Mesendoderm (in vitro differentiated cells): ENCODE measurements at places on chromosomes 12 and 14.

DNA sequence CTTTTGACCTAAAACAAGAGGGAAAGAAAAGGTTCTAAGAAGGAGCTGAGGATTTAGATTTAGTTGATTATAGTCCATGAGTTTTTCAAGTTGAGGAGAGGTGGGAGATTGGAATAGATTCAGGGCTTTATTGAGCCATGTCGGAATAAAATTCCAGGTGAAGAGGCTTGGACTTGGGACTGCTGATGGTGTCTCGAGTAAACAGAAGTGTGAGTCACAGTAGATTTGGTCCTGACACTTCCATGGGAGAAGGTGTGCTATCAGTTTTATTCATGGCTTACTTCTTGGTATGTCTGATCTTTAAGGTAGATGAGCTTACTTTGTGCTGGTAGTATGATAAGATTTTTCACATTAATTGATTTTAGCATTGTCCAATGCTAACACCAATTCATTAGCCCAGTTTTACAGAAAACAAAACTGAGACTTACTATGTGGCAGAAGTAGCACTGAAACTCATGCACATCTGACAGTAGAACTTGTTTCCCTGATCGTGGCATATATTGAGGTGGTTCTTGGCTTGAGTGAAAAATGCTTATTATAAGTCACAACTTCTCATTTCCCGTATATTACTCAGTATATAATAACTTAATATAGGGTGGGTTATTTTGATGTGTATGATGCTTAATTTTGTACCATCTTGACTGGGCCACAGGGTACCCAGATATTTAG, 172.4 kb upstream of the IGF1 start:
- no peak for DNase-seq
- no peak overlapping the region for H3K27ac ChIP-seq
- H3K27me3 ChIP-seq, result no peaks in the 10 kb centered on the region
- no peaks in the 10 kb centered on the region for H3K4me1 ChIP-seq
- no peak overlapping the region for H3K4me3 ChIP-seq
- H3K36me3 ChIP-seq, result no peaks in the 10 kb centered on the region

GRCh38 chr12:50988051-50988450, 35.7 kb downstream of the HIGD1C start:
- peaks cover 8% of the 10 kb centered on the region for H3K36me3 ChIP-seq
- H3K27me3 ChIP-seq, result no peaks in the 10 kb centered on the region
- no peak overlapping the region for H3K27ac ChIP-seq
- H3K4me3 ChIP-seq, result no peak overlapping the region
- H3K4me1 ChIP-seq, result no peaks in the 10 kb centered on the region
- no peak for DNase-seq

GRCh38 chr12:47715877-47716548, 9.3 kb downstream of the ENDOU start:
- H3K4me1 ChIP-seq, result no peaks in the 10 kb centered on the region
- no peaks in the 10 kb centered on the region for H3K36me3 ChIP-seq
- no peak overlapping the region for H3K27ac ChIP-seq
- H3K4me3 ChIP-seq, result no peak overlapping the region

GRCh38 chr14:61296151-61296550, 15.0 kb upstream of the TMEM30B start:
- H3K27ac ChIP-seq, result no peak overlapping the region
- peaks cover 2% of the 10 kb centered on the region for H3K4me1 ChIP-seq
- no peak for DNase-seq

DNA sequence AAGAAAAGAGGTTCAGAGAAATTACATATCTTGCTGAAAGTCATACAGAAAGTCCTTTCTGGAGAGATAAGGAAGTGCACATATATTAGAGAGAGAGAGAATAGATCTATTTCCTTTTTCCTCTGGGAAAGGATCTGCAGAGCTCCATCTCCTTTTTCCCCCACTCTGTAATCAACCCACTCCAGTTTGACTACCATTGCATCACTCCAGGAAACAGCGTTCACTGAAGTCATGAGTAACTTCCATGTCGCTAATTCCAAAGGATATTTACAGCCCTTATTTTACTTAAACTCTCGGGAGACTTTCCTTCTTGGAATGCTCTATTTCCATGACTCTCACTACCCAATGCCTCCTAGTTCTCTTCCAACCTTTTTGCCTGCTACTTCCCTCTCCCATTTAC, 72.5 kb upstream of the PARP11 start:
- no peak overlapping the region for H3K4me3 ChIP-seq
- H3K27ac ChIP-seq, result no peak overlapping the region

DNA sequence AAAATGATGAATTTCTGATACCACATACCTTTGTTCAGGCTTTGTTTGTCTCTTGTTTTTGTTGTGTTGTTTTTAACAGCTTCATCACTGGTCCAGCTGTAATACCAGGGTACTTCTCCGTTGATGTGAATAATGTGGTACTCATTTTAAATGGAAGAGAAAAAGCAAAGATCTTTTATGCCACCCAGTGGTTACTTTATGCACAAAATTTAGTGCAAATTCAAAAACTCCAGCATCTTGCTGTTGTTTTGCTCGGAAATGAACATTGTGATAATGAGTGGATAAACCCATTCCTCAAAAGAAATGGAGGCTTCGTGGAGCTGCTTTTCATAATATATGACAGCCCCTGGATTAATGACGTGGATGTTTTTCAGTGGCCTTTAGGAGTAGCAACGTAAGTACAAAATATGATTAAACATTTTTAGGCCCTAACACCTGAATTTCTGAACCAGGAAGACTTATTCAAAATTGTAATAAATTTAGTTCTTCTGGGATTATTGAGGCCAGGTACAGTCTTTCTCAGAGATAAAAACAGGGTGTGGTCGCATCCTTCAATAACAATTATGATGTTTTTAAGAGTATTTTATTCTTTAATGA, 22.4 kb downstream of the RXYLT1 start:
- no peaks in the 10 kb centered on the region for H3K36me3 ChIP-seq
- H3K4me1 ChIP-seq, result no peaks in the 10 kb centered on the region
- no peak overlapping the region for H3K27ac ChIP-seq
- no peaks in the 10 kb centered on the region for H3K27me3 ChIP-seq

GRCh38 chr12:69947123-69947522, 122.1 kb downstream of the MYRFL start:
- H3K27me3 ChIP-seq, result no peaks in the 10 kb centered on the region
- H3K4me3 ChIP-seq, result no peak overlapping the region
- H3K27ac ChIP-seq, result no peak overlapping the region
- no peak for DNase-seq

GRCh38 chr12:20120403-20120725, 248.0 kb upstream of the PDE3A start:
- no peak overlapping the region for H3K27ac ChIP-seq
- DNase-seq, result no peak
- H3K27me3 ChIP-seq, result no peaks in the 10 kb centered on the region
- no peaks in the 10 kb centered on the region for H3K4me1 ChIP-seq

- H3K4me3 ChIP-seq, result no peak overlapping the region
- no peaks in the 10 kb centered on the region for H3K27me3 ChIP-seq
- H3K36me3 ChIP-seq, result no peaks in the 10 kb centered on the region
Observed at GRCh38 chr14:34270361-34270760, 191.7 kb downstream of the SPTSSA start.

DNA sequence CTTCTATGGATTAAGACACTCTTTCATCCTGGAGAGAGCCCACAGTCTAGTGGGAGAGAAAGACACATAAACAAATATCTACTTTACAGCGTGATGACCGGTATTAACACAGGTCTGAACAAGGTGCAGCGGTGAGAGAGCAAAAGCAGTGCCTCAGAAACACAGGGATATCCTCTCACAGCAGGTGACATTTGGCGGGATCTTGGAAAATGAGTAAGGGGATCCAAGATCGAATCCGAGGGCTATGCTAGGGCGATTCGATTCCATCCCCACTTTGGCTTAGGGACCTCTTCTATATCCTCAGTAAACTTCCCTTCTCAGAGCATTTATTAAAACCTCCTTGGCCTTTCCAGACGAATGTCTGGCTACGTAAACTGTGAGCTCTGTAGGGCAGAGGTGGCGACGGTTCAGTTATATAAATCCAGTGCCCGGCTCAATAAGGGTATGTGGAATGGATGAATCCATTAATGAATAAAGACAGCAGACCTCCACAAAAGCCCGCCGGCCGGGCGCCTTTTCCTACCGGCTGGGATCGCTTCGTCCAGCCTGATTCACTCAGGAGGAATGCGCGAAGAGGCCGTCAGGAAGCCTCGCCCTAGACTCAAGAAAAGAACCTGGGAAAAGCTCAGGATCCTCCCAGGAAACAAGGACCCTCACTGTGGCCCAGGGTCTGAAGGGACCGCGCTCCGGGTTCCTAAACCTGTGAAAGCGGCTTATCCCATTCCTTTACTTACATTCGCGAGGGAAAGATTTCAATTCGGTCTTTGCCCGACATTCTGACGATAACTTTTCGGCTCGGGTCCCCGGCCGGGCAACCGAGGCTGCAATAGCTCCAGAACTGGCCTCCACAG, 455 bp downstream of the ATP6V1D start:
- H3K36me3 ChIP-seq, result no peaks in the 10 kb centered on the region
- H3K27me3 ChIP-seq, result no peaks in the 10 kb centered on the region
- peak overlapping the region; percentile 11 for H3K27ac ChIP-seq
- no peaks in the 10 kb centered on the region for H3K4me1 ChIP-seq
- peak overlapping the region; percentile 94 for H3K4me3 ChIP-seq

DNA sequence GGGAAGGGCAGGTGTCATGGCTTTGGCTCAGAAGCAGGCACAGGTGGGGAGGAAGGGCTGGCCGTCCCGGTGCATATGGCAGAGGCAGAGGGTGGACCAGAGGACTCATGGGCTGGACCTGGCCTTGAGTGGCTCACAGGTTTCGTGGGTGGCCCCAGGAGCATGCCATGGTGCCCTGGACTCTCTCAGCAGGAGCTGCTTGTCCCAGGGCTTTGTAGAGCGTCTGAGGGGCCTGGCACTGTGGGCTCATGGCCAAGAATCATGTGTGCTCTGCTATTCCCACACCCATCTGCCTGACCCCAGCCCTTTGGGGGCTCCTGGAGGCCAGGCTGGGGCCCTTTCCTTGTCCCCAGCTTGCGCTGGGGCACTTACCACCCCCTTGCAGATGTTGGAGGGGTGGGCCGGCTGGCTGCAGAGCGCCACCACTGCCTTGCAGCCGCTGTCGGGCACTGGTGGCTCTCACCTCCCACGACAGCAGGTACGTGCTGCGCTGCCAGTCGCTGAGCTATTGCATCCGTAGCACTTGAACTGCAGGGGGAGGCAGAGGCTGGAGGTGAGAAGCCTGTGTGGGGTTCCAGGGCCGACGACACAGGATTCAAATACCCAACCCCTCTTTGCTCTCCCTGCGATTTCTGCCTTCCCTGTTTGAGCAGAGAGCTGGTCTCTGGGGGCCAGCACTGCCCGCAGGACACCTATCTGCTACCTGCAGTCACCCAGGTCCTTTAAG, 187.4 kb upstream of the PRMT8 start:
- H3K4me1 ChIP-seq, result no peaks in the 10 kb centered on the region
- no peaks in the 10 kb centered on the region for H3K36me3 ChIP-seq
- H3K4me3 ChIP-seq, result no peak overlapping the region

DNA sequence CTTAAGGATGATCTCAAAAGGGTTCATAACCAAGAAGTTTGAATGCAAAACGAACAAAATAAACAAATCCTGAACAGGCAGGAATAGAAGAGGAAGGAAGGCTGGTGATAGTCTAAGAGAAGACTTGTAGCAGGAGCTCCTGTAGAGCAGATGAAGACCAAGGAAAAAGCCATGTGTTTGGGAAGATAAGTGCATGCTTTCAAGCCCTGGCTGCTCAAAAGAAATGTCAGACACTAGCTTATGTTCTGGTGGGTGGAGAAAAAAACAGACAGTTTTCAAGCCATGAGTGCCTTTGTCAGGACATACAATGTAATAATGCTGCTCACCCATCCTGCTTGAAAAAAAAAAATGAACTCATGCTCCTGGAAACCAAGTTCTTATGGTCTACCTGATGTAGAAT, 27.4 kb downstream of the TAOK3 start:
- no peak overlapping the region for H3K27ac ChIP-seq
- no peaks in the 10 kb centered on the region for H3K36me3 ChIP-seq
- no peak overlapping the region for H3K4me3 ChIP-seq
- peaks cover 2% of the 10 kb centered on the region for H3K4me1 ChIP-seq

DNA sequence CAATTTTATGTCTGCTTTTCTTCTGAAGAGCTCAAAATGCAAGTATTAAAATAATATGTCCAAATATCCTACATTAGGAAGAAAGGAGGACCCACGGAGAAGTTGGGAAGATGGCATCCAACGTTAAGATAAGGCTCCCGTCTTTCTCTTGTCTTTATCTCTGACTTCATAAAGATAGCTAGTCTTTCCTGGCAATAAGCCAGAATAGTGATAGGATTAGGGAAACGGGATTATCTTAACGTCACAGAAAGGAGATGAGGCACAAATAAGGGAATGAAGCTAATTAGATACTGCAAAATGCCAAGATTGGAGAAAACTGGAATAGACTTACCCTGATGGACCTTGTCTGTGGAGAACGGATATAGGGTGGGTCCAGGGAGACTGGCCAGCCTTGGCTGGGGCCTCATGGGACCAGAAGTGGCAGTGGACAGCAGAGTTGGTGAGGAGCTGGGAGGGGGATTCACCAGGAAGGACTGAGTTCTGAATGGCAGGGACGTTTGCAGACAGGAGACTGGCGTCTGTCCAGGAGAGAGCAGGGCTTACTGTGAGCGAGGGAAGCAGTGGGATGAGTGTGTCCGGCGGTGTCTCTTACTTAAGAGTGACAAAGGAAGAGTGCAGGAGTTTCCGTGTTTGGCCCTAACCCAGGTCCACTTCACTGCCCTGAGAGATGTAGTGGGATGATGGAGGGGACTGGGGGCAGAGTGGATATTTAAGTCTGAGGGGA, 119.9 kb downstream of the CACNA1C start:
- H3K27me3 ChIP-seq, result no peaks in the 10 kb centered on the region
- peak overlapping the region; percentile 53 for H3K27ac ChIP-seq
- DNase-seq, result peak; percentile 89
- H3K4me3 ChIP-seq, result no peak overlapping the region
- H3K4me1 ChIP-seq, result peaks cover 17% of the 10 kb centered on the region

- DNase-seq, result peak; percentile 64
- no peaks in the 10 kb centered on the region for H3K36me3 ChIP-seq
- no peaks in the 10 kb centered on the region for H3K4me1 ChIP-seq
- no peak overlapping the region for H3K27ac ChIP-seq
- H3K27me3 ChIP-seq, result no peaks in the 10 kb centered on the region
Observed at GRCh38 chr12:127280393-127281275, 986.3 kb upstream of the TMEM132C start.

DNA sequence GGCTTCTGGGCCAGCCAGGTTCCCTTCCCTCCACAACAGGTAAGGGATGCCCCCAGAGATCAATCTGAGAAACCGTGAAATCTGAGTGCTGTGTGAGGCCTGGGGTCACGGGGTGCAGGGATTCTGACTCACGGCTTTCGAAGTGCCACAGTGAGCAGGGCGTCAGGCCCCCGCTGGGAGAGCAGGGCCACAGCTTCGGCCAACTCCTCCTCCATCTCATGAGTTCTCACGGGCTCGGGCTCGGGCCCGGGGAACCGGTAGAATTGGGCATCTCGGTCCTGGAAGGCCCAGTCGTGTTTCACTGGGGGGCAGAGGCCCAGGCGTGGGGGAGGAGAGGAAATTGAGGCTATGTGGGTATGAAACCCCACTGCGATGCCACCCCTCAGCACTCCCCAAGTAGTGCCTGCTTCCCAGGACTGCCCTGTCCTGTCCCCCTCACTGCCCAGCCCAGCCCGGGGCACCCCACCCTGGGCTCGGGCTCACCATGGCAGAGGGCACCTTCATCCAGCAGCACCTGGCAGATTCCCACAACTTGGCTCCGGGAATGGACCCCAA, 7.7 kb downstream of the RAPGEF3 start:
- peaks cover 33% of the 10 kb centered on the region for H3K4me1 ChIP-seq
- no peak overlapping the region for H3K4me3 ChIP-seq
- no peaks in the 10 kb centered on the region for H3K36me3 ChIP-seq
- no peaks in the 10 kb centered on the region for H3K27me3 ChIP-seq
